CD4-positive, alpha-beta memory T cell (primary cell): ENCODE measurements at places on chromosomes 11 and 22.
A peak's percentile ranks its signal among the peaks of the same experiment; 100 is the strongest.

DNA sequence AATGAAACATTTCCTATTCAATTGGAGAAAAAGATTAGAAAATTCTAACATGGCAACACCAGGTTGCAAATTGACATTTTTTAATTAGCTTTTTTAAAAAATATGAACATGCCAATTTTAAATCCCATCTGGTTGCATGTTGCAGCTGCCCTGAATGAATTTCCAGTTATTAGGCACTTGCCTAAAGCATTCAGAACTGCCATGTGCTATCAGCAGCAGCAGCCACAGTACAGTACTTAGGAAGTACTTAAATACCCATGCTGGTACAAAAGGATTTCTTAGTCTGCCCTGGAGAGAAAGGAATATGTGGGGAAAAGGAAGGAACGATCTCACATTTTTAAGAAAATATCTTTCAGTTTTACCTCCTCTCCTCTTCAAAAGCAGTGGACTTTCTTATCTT, 46.2 kb downstream of the FAM168A start:
- no peak for DNase-seq

DNA sequence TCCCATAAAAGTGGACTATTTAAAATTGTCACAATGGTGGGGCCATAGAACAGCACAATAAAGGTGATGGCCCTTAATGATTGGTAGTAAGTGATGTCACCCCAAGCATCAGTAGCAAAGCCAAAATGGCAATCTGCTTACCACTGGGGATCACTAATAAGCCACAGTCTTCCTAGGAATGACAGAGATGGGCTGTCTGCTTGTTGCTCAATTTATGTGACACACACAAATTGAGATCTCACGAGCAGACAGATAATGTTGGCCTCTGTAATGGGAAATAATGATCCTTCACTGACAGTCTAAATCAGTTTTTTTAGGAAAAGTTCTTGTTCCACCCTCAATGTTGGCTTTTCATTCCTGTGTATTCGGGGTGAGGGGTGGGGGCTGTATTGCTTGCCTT, 515.1 kb downstream of the BRD1 start:
- DNase-seq = no peak

DNA sequence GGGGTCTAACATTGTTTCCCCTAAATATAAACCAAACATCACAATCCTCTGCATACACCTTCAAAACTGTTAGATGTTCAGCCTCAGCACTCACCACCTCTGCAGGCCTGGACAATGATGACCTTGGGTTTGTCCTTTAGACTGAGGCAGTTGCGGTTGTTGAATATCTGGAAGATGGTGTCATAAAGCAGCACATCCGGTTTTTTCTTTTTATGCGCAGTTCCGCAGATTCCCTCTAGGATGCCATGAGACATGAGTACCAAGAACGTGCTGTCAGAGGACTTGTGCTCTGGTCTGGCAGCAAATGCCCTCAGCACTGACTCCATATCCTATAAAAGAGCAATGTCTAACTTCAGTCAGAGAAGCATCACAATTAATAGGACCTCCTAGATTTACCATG, 22.8 kb downstream of the CASP5 start:
- peak; percentile 3 for DNase-seq

DNA sequence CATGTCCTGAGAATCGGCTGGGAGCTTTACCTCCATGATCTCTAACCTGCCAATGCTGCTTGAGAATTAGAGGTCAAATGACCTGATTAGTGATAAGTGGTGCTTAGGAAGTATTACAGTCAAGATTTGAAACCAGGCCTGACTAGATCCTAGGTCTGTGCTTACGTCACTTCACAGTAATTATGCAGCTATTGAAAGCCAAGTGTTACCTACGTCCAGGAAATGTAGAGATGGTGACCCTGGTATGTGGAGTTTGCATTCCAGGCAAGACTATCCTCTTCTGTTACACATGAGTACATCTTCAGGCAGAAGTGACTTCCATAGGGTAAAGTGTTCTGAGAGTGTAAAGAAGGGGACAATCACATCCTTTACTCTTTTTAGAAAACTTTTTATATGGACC, 530.4 kb upstream of the TENM4 start:
- DNase-seq = no peak

DNA sequence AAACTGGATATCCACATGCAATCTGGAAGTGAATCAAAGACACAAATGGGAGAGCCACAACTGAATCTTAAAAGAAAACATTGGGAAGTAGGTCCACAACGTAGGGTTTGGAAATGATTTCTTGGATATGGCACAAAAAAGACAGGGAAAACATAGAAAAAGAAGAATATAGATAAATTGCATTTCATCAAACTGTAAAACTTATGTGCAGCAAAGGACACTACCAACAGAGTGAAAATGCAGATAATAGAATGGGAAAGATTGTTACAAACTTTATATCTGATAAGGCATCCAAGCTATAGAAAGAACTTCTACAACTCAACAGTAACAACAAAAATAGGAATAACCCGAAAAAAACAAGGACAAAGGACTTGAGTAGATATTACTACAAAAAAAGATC, 89.6 kb downstream of the ZNF280B start:
- no peak for DNase-seq

DNA sequence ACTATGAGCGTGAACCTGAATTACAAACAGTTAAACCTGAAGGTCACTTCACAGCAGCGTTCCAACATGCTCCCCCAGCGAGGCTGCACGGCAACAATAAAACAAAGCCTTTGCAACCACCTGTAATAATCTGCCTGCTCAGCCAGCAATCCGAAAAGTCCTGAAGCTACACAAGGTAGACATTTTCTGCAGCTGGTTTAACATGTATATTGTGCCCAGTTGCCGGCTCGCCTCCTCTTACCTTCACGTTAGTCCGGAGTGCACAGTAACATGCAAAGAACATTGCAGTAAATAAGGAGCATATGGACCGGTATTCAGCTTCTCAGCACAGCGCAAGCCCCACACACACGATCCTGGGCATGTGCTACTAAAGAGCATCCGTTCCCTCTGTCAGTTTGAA, 704.3 kb downstream of the DLG2 start:
- no peak for DNase-seq

GRCh38 chr11:95229199-95229992, 1.6 kb downstream of the SESN3 start:
- DNase-seq = peak; percentile 30

- DNase-seq = peak; percentile 37
Measured at GRCh38 chr11:3609416-3610265, 32.2 kb downstream of the ART5 start.

DNA sequence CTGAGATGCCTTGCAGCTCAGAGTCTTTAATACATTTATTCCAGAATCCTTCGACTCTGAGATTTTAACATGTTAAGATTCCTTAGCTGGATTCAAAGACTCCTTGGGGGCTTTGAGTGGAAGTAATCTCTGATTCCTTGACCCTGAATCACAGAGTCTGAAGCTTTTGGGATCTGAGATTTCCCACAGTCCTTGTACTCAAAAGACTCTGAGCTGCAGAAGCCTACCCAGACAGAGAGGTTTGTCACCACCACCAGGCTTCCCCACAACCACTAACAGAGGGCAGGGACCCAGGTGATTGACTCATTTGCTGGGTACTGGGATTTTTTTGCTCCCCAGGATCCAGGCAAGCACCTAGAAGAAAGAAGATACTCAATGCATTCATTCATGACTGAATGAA, 1.4 kb upstream of the SERPINH1 start:
- DNase-seq = no peak

DNA sequence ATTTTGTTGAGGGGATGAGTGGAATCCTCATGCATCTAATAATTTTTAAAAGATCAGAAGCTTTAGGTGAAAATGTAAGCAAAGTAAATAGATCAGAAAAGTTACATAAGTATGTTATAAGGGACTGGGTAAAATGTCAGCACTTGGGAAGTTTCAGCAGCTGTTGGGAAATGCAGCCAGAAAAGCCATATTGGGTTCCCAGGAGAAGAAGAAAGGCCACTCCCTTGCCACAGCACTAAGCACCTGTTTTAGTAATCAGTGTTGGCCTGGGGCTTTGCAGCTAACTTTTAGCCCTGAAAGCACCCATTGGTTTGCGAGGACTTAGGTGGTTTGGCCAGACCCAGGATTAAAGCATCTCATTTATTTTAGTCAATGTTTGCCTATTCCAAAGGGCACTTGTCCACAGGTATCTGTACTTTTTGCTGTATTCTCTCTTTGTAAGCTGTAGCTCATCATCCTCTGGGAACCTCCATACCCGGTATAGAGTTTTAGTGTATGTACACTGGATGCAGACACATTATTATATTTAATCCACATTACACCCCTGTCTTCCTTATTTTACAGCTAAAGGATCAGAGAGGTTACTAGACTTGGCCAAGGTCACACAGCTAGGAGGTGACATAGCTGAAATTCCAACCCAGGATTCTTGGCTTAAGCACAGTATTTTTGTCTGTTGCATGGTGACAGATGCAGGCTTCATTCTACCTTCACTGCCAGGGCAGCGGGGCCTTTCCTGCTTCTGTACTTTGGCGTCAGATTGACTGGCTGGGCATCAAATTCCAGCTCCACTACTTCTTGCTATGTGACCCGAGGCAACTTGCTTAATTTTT, 127.7 kb upstream of the SESN3 start:
- no peak for DNase-seq

GRCh38 chr22:49503896-49504521, 323.7 kb downstream of the BRD1 start:
- DNase-seq = no peak

- no peak for DNase-seq
Measured at GRCh38 chr11:104015649-104016415, 20.6 kb upstream of the DDI1 start.

DNA sequence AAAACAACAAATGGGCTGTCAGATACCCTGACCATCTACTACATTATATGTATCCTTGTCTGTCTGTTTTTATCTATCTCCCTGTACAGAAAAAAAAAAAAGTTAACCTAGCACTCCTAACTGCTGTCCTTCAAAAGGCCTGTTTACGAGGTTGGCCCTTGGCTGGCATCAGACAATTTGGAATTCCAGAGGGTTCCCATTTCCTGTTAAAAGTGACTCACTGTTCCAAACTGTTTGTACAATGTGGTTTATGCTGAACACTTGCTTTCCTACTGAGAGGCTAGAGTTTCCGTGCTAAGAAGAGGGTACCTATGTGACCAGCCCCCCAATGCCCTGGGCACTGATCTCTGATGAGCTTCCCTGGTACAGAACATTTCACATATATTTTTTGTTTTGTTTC, 65.9 kb upstream of the HMGXB4 start:
- DNase-seq = no peak

- DNase-seq = no peak
Measured at GRCh38 chr11:111344032-111344431, 35.0 kb downstream of the POU2AF1 start.

DNA sequence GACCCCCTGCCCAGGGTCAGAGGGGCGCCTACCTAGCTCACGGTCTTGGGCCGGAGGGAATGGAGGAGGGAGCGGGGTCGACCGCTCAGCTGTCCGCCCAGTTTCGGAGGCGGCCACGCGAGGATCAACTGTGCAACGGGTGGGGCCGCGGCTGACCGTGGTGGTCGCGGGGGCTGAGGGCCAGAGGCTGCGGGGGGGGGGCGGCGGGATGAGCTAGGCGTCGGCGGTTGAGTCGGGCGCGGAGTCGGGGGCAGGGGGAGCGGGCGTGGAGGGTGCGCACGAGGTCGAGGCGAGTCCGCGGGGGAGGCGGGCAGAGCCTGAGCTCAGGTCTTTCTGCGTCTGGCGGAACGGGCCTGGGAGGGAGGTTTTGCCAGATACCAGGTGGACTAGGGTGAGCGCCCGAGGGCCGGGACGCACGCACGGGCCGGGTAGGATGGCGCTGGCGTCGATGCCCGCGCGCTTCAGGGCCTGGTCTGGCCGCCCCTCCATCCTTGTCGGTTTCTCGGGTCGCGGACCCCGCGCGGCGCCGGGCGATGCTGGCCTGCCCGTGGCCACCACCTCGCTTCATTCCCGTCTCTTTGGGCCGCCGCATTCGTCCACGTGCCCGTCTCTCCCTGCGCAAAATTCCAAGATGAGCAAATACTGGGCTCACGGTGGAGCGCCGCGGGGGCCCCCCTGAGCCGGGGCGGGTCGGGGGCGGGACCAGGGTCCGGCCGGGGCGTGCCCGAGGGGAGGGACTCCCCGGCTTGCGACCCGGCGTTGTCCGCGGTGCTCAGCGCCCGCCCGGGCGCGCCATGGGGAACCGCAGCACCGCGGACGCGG, at the start of gene DRD4:
TSS of gene DRD4 (plus strand) at position 759 of the 822 bp plus-strand sequence. CDS start at position 795, 36 bp downstream.
- no peak for DNase-seq

GRCh38 chr22:19643448-19644313, 70.6 kb upstream of the SEPTIN5 start:
- DNase-seq = no peak

DNA sequence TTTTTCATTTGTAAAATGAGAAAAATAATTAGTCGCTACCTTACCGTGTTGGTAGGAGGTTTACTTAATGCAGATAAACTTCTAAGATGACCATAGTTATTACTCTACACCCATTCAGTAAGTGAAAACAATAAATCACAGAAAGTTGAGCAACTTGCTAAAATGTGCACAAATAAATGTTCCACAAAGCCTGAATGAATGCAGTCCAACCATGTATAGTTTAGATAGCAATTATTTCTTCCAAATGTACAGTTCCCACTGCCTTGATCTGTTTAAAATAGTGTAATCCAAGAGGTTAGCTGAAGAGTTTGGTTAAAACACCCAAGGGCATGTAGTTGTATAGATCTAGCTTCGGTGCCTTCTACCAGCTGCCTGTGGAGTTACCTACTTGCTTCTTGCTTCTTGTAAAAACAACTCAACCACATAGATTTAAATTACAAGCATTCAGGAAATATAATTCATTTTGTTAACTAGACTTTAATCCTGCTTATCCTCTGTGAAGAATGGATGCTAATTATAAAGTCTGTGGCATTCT, 106.3 kb upstream of the CARD18 start:
- DNase-seq = no peak

DNA sequence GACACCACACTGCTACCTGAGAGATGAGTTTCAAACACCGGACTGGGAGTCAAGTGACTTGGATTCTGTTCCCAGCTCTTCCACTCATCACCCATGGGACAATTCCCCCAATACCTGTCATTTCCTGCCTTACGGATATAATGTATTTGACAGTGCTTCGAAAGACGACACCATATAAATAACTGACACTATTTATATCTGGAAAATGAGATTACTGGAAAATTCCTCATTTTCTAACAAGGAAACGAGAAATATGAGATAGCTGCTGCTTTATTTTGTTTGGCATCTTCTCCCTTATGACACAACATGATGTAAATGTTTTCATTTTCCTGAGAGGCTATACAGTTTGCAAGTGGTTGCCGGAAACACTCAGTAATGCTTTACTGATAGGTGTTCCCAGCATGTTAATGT, 8.6 kb downstream of the HSCB start:
- DNase-seq = no peak

DNA sequence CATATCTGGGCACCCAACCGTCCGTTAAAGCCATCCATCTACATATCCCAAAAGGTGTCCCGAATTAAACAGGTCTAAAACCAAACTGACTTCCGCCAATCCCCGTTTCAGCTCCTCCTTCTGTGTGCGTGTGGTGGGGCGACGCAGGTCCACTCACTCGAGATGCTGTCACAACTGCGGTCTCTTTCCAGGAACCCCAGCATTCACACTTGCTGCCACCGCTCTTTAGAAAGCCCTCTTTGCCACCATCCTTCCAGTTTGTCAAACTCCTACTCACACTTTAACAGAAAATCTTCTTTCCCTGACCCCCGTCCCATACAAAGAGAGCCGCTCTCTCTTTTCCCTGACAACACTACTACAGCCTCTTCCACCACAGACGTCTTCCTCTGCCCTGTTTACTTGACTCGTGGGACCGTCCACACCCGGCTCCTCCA, 467 bp downstream of the ESS2 start:
- DNase-seq = peak; percentile 44
